ENCODE measurements at places on chromosomes 5 and 9.
A peak's percentile ranks its signal among the peaks of the same experiment; 100 is the strongest.

GRCh38 chr5:16709691-16710433 lies 93.1 kb upstream of the RETREG1 start:
- no peak for DNase-seq

DNA sequence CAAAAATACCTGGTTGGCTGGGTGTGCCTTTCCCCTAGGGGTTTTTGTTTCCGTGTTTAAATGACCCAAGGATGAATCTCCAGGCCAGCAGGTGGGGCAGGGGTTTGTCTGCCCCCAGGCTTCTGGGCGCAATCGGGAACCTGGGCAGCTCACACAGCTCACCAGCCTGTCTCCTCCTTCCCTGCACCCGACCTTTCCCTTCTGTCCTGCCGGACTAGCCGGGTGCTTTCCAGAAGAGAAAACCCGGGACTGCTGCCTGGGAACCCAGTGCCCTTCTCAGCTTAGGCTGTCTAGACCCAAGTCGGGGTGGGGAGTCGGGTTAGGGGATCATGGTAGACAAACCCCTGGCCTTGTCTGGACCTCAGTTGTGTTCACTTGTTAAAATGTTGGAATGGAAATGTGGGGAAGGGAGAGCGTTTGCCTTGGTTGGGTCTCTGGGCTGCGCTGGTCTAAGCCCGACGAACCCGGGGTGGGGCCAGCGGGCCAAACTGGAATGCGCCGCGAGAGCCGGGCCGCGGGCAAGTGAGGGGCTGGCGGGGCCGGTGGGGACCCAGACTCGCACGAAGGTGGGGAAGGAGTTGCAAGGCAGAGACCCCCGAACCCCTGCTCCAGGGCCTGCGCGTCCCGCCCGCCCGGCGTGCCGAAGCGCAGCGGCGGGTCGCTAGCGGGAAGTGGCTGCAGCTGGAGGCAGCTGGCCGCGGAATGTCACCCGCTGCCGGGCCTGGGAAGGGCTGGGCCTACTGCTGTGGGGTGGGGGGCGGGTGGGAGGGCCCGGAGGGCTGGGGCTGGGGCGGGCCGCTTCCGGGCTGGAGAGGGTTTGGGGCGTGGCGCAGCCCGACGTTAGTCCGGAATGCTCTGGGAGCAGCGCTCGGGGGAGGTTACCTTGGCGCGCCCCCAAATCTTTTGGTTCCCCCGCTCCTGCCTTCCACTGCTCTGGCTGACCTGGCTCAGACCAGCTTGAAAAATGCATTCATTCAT lies 84.6 kb downstream of the DAB2IP start:
- peak; percentile 83 for DNase-seq

DNA sequence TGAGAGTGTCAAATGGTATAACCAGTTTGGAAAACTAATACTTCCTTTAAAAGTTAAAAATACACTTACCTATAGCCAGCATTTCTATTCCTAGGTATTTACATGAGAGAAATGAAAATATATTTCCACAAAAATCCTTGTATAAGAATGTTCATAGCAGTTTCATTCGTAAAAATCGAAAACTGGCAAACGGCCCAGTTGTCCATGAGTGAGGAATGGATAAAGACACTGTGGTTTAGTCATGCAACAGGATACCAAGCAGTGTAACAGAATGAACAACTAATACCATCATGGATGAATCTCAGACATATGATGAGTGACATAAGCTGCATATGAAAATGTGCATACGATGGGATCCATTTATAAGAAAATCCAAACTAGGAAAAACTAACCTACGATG lies 136.7 kb downstream of the MACROH2A1 start:
- no peak for DNase-seq

DNA sequence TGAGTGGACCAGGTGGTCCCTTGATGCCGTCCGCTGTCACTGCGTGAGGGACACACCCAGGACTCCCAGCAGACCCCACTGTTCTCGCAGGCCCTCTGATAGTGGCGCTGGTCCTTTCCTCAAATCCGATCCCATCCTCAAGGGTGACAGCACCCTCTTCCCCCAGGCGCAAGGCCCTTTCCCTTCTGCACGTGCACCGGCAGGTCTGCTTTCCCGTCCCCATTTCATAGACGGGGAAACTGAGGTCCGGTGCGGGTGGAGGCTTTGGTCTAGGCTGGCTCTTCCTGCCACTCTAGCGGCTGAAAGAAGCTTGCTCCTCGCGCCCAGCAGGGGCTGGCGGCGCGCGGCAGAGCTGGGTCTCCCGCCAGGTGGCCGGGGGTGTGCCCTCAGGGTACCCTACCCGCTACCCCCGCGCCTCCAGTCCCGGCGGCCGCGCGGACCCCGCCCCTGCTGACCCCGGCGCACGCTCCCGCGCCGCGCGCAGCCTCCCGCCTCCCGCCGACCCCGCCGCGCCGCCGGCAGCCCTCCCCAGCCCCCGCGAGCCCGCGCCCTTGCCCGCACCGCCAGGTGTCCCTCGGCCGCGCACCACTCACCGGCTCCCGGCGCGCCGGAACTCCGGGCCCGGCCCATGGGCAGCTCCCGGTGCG lies 453 bp downstream of the RASGEF1C start:
- no peak for DNase-seq

- no peak for DNase-seq
Measured at GRCh38 chr5:51644976-51645375, 261.7 kb downstream of the ISL1 start.

DNA sequence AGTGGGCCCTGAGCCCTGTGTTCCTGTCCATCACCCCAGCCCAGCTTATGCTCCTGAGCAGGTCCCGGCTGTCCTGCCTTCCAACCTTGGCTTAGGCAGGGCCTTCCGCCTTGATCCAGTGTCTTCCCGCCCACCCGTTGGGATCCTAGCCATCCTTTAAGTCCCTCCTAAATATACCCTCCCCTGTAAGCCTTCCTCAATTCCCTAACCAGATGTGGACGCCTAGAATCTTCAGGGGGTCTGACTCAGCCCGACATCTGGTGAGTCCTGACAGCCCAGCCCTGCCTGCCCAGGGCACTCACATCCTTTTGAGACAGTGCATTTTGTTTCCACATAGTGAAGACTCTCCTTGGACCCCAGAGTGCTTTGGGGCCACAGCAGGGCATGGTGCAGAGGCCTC lies 23.7 kb downstream of the SLC6A7 start:
- no peak for DNase-seq

GRCh38 chr9:25177858-25178257 lies 500.4 kb downstream of the TUSC1 start:
- no peak for DNase-seq

DNA sequence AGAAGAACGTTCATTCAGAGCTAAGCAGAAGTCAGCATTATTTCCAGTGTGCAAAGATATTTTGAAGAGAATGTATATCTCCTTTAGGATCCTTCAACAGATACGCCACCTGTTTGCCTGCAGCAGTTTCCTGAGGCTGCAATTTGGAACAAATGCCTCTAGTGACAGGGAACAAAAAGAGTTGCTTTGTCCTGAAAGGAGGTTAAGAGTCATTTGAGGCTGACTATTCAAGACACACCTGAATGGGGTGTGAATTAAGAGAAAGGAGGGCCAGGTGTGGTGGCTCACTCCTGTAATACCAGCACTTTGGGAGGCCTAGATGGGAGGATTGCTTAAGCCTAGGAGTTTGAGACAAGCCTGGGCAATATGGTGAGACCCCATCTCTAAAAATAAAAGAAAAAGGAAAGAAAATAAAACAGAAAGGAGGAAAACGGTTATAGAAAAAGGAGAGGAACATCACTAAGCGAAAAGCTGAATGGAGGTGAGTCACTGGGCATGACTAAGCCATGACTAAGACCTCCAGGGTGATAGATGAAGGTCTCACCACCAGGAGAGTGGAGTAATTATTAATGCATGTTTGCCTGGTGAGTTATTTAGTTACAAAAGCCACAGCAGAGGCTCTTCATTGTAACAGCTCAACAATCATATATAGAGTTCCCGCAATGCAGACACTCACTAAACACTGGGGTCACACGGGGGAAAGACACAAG lies 255.2 kb upstream of the TNC start:
- DNase-seq = no peak

DNA sequence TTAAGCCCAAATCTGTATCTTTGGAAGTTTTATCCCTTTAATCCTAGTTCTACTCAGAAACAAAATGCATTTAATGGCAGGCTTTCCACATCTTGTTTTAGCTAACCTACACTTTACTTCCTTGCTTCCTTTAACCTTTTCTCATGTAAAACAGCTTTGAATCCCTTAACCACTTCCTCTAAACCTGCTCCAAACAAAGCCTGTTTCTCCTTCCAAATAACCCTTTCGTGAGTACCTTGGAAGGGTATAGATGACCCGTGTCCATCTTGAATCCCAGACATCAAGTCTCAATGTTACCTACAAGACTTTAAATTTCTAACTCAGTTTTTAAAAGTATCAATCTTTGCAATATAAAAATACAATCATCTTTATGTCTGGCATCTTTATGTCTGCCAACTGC lies 78.4 kb downstream of the DROSHA start:
- no peak for DNase-seq

GRCh38 chr5:180688330-180689070 lies 39.1 kb upstream of the FLT4 start:
- no peak for DNase-seq

- DNase-seq = no peak
Measured at GRCh38 chr9:81492710-81493447, 196.5 kb downstream of the TLE1 start.

GRCh38 chr9:129495620-129496472 lies 125.1 kb downstream of the C9orf50 start:
- peak; percentile 92 for DNase-seq

DNA sequence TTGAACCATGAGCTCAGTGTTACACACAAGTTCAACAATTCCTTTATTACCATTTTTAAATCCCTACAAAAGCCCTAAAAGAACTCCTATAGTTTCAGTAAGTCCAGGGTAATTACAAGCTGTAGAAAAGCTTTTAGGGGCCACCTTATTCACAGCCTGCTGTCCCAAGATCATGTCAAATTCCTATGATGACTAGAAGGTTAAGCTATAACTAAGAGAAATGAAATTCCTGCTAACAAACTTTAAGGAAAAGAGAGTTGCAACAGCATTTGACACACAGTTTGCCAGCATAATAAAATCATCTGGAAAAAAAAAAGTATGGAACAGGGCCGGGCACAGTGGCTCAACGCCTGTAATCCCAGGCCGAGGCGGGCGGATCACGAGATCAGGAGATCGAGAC lies 31.5 kb downstream of the TMEM245 start:
- no peak for DNase-seq

DNA sequence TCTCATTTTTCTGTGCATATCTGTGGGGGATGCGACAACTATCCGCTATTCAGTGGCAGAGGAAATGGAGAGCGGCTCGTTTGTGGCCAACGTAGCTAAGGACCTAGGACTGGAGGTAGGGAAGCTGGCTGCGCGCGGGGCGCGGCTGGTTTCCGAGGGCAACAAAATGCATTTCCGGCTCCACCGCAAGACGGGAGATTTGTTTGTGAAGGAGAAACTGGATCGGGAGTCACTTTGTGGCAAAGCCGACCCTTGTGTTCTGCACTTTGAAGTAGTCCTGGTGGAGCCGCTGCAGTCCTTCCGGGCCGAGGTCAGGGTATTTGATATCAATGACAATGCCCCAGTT lies 320 bp downstream of the PCDHB1 start:
- no peak for DNase-seq

DNA sequence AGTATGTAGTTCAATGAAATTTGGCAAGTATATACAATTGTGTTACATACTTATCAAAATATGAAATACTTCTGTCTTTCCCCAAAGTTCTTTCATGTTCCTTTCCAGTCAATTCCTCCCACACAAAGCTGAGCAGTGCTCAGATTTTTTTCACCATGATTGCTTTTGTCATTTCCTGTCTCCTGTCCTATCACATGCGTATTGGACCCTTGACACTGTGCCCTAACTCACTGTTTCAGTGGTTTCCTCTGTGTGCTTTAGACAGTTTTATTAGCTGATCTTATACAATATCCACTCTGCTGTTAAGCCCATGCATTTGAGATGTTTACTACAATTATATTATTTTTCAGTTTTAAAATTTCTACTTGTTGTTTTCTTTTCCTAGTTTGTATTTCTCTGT lies 463.6 kb upstream of the MEF2C start:
- DNase-seq = no peak

DNA sequence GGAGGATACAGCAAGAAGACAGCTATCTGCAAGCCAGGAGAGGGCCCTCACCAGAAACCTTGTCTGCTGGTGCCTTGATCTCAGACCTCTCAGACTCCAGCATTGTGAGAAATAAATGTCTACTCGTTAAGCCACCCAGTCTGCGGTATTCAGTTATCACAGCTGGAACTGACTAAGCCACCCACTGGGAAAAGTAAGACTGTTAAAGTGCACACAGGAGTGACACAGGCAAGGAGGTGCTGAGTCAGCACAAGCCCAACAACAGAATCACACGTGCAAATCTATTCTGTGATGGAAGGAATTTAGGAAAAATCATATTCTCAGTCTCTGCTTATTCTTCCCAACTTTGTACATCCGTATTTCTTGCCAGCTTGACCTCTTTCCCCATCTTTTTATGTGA lies 200.0 kb downstream of the NR2F1-AS1 start:
- DNase-seq = no peak

DNA sequence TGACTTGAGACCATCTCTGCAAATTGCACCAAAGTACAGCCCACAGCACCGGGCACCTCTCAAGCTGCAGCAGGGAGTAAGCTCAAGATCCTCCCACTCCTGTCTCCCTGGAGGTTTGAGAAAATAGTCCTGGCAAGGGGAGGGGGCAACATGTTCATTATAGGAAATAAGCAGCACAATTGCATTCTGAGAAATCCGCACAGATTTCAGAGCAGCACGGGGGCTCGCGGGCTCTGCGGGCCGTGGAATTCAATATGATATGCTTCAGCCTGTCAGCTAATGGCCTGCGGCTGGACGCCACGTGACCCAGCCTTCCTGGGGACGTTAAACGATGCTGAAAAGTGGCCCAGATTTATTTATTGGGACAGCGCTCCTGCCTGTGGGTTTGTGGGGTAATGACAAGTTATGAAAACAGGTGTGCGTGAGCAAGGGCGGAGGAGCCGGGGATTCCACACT lies 156.4 kb downstream of the DAB2IP start:
- DNase-seq = no peak

GRCh38 chr5:103840600-103840999 lies 278.0 kb upstream of the NUDT12 start:
- no peak for DNase-seq

- DNase-seq = no peak
Measured at GRCh38 chr9:82940376-82940775, 122.6 kb downstream of the RASEF start.
